ENCODE measurements at places on chromosomes 4 and X. TPM values are rescaled to one million over a fixed set of nuclear protein-coding genes. Genes with fewer than 3 reads are reported as not detected.

The HTN3 gene
- not detected for total RNA-seq

The NAA11 gene
- not detected for total RNA-seq

The FDCSP gene
- 15.4 TPM for total RNA-seq

The CRMP1 gene
- 3.0 TPM for total RNA-seq

The TCEAL6 gene
- not detected for total RNA-seq

The PPID gene
- total RNA-seq: 16.0 TPM

The SHROOM4 gene
- 2.3 TPM for total RNA-seq

The KCNE5 gene
- not detected for total RNA-seq

The NLGN4X gene
- 1.5 TPM for total RNA-seq

The PLAC1 gene
- total RNA-seq: not detected

The EVC2 gene
- total RNA-seq: 0.20 TPM

The CCKAR gene
- 0.79 TPM for total RNA-seq

The IL13RA2 gene
- not detected for total RNA-seq

The PNCK gene
- total RNA-seq: 7.9 TPM

The HPGD gene
- total RNA-seq: 602 TPM

The PLXNB3 gene
- 5.7 TPM for total RNA-seq

The RNF212 gene
- 2.5 TPM for total RNA-seq

The ZNF185 gene
- 4.1 TPM for total RNA-seq

The SOX3 gene
- not detected for total RNA-seq

The LONRF3 gene
- 21.4 TPM for total RNA-seq

The ESX1 gene
- total RNA-seq: not detected

The GPC3 gene
- 4.9 TPM for total RNA-seq

The MAGEC2 gene
- not detected for total RNA-seq

The TBC1D8B gene
- 8.3 TPM for total RNA-seq

The TMSB15A gene
- not detected for total RNA-seq

The KLHL8 gene
- 9.4 TPM for total RNA-seq

The SHROOM2 gene
- total RNA-seq: 8.9 TPM

The SSX4 gene
- not detected for total RNA-seq

The FABP2 gene
- total RNA-seq: 23.0 TPM

The CXCL10 gene
- total RNA-seq: not detected

The SGMS2 gene
- 75.8 TPM for total RNA-seq

The PF4V1 gene
- total RNA-seq: not detected

The VCX gene
- not detected for total RNA-seq

The KLHL4 gene
- 1.5 TPM for total RNA-seq

The ANOS1 gene
- total RNA-seq: 0.14 TPM

The MAGEA10 gene
- total RNA-seq: not detected

The RS1 gene
- not detected for total RNA-seq
